D341Med (cell line): ENCODE measurements at places on chromosomes 13 and 19.

- DNase-seq, result no peak
These were observed 48.4 kb downstream of the USPL1 start for GRCh38 chr13:30666113-30666512.

DNA sequence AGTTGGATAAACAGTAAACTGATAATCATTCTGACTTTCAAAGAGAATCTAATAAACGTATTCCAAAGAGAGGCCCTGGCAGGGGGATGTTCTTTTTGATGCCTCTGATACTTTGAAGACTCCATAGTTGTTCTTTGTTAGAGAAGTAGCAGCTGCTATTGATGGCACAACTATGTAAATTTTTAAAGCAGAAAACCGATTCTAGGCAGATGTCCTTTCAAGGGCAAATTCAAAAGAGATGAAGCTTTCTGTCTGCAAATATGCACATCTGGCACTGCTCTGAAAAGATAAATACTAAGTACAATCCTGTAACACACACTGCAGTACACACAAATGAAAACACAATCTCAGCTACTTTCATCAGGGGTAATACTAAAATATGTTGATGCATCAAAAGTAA is 250.1 kb downstream of the VWA8 start:
- no peak for DNase-seq

- DNase-seq, result no peak
These were observed 32.1 kb downstream of the RDH8 start for GRCh38 chr19:10045371-10045770.

- DNase-seq, result no peak
These were observed 33.7 kb upstream of the TPM4 start for GRCh38 chr19:16042533-16043085.

DNA sequence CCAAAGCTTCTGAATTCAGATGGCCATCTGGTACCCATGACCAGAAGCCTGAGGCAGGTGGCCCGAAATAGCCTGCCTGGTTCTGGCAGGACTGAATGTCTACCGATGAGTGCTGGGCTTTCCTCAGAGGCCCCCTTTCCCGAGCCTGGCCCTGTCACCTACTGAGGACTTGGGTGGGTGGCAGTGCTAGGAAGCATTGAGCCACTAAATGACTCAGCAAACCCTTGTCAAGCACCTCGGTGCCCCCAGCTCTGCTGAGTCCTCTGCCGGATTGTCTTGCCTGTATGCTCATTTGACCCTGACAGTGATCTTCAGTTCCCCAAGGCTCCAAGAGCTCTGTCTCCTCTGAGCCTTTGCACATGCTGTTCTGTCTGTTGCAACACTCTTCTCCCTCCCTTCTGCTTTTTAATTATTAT is 17.9 kb downstream of the PPP1R37 start:
- no peak for DNase-seq

DNA sequence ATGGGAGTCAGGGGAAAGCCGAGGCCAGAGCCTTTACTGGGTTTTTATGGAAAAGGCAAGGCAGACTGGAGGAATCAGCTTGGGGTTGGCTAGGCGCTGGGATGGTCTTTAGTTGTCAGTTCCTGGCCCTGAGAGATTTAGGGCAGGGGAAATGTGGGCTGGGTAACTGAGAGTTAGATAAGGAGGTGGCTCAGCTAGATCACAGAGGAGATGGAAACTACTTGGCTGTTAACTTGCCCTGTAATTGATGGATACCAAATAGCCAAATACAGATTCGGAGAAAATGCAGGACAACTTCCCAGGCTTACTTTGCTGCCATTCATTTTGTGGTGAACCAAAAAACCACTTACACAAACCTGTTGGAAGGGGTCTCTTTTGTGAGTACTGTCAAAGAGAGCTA is 54.0 kb downstream of the LRCH1 start:
- no peak for DNase-seq

DNA sequence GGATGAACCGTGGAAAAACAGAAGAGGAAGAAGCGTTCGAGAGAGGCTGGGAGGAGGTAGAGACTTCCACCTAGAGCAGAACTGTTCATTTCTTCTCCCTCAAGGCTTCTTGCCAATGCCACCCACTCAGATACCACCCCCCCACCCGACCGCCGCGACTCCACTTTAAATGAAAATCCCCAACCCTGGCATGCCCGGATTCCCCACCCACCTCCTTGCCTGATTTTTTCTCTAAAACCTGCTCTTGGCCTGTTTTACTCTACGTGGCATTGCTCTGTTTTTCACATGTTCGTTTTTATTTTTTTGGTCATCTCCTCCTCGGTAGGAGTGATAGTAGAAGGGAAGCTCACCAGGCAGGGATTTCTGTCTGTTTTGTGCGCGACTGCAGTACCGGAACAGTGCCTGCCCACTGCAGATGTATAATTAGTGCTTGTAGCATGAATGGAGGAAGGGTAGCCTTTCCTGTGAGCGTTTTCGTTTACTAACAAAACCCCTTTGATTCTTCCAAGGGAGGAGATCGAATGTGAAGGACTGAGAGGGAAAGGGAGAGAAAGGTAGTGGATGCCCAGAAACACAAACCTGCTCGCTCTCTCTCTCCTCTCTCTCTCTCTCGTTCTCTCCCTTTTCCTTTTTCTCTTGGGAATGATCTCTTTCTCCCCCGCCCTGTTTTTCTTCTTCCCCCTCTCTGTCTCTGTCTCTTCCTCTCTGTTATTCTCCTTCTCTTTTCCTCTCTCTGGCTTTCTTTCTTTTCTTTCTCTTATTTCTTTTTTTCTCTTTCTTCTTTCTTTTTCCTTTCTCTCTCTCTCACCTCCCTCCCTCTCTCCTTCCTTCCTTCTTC is 2.2 kb downstream of the CD70 start:
- no peak for DNase-seq
